Stimulated activated CD4-positive, alpha-beta T cell treated with anti-CD3 and anti-CD28 coated beads, Interleukin-15, amount 100 ng/mL, for 1 hour (primary cell): ENCODE measurements at places on chromosomes 7 and 10.

GRCh38 chr10:97823734-97824133, 25.9 kb upstream of the GOLGA7B start:
- no peak for DNase-seq

DNA sequence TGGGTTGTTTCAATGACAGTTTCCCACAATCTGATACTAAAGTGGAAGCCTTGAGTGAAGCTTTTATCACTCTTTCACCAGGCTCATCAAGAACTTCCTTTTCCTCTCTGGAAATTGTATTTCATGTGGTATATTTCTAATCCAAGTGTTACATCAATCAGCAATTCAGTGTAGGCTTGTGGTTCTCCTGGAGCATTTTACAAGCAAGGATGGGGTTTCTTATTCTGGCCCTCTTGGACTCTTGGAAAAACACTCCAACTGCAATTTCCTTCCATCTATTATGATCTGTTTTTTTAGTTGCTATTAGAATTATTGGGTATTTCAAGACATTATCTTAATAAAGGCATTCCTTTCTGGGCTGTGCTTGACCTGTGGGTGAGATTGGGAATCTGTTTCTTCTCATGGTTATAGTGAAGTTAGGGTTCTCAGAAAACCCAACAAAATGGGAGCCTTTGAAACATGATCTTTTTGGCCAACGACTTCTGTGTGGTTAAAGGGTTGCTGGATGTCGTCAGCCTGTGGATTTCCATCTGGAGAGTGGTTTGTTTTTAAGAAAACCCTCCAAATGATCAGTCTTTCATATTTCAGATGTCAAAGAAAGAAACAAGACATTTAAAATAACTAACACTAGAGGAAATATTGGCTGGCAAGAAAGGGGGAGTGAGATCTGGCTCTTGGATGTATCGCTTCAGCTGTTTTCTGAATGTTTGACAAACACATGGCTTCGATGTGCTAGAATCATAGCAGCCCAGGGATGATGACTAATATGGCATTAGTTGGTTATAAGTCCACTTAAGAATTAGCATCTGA, 540.2 kb downstream of the LRMDA start:
- no peak for DNase-seq

GRCh38 chr7:79880312-79880711, 254.3 kb upstream of the GNAI1 start:
- DNase-seq: no peak

GRCh38 chr10:70811881-70812280, 3.9 kb upstream of the SGPL1 start:
- no peak for DNase-seq
